Spleen (tissue), 13 donors: ENCODE measurements at places on chromosomes 16 and 17. TPM values are rescaled to one million over a fixed set of nuclear protein-coding genes. Genes with fewer than 3 reads are reported as not detected.

FAM20A gene
- total RNA-seq, result 58.0 TPM

NPTX1 gene
- 0.60 TPM for total RNA-seq

IGSF6 gene
- 103 TPM for total RNA-seq

COQ7 gene
- 20.6 TPM for total RNA-seq

CMTM2 gene
- 3.3 TPM for total RNA-seq

CX3CL1 gene
- total RNA-seq, result 1.2 TPM

NUPR1 gene
- 29.8 TPM for total RNA-seq

ARSG gene
- total RNA-seq, result 20.8 TPM

SPNS3 gene
- 3.6 TPM for total RNA-seq

CD79B gene
- total RNA-seq, result 226 TPM

ZNF594 gene
- total RNA-seq, result 11.3 TPM

MYH2 gene
- total RNA-seq, result not detected

OR3A3 gene
- total RNA-seq, result not detected

NPIPB8 gene
- 0.32 TPM for total RNA-seq

KLHL10 gene
- total RNA-seq, result 0.60 TPM

RNU2-1 gene
- not detected for total RNA-seq

NPIPA8 gene
- not detected for total RNA-seq

PLEKHH3 gene
- total RNA-seq, result 14.6 TPM

RUNDC3A gene
- total RNA-seq, result 2.1 TPM

HCRT gene
- not detected for total RNA-seq

TNRC6C gene
- total RNA-seq, result 37.0 TPM

ANKRD40CL gene
- total RNA-seq, result not detected

CACNG1 gene
- total RNA-seq, result not detected

RASL10B gene
- total RNA-seq, result not detected

EFCAB13 gene
- 16.2 TPM for total RNA-seq

GEMIN4 gene
- total RNA-seq, result 22.1 TPM

LITAFD gene
- total RNA-seq, result not detected

TEDC2 gene
- total RNA-seq, result 1.4 TPM

MILR1 gene
- total RNA-seq, result 55.0 TPM

DCTN5 gene
- total RNA-seq, result 42.7 TPM

SP6 gene
- total RNA-seq, result 2.9 TPM

TBL3 gene
- 27.9 TPM for total RNA-seq

ITGAE gene
- 28.3 TPM for total RNA-seq
